ENCODE measurements at places on chromosomes 11 and 22. TPM values are rescaled to one million over a fixed set of nuclear protein-coding genes. Genes with fewer than 3 reads are reported as not detected.

POU2AF1 gene
- not detected for total RNA-seq

GRCh38 chr11:38182126-38182866 is 1584.3 kb upstream of the RAG2 start:
- DNase-seq: peak; percentile 13

GRCh38 chr11:19744130-19744529 is 31.5 kb downstream of the NAV2 start:
- DNase-seq: no peak

RTN4R gene
- 1.9 TPM for total RNA-seq

- DNase-seq: no peak
Measured at GRCh38 chr11:27187848-27188621, 147.4 kb downstream of the BBOX1 start.

- peak; percentile 72 for DNase-seq
Measured at GRCh38 chr11:123973816-123974215, 3.8 kb downstream of the OR10S1 start.

DNA sequence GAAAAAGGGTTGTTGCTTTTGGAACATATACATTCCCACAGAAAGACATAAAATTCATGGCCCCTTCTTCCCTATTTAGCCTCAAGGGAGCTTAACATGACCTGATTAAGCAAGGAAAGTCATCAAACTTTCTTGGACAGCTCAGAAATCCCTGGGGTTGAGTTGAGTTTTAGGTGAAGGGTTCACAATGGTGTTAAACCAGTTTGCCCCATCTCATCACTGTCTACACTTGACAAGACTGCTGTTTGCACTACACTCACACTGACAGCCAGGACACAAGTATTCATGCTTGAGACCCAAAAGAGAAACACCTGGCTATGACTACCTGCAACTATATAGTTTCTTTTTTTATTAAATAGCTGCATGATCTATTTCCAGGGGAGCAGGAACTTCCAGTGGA is 209.8 kb upstream of the TMEM45B start:
- no peak for DNase-seq

SERHL2 gene
- total RNA-seq: 1.2 TPM

DNA sequence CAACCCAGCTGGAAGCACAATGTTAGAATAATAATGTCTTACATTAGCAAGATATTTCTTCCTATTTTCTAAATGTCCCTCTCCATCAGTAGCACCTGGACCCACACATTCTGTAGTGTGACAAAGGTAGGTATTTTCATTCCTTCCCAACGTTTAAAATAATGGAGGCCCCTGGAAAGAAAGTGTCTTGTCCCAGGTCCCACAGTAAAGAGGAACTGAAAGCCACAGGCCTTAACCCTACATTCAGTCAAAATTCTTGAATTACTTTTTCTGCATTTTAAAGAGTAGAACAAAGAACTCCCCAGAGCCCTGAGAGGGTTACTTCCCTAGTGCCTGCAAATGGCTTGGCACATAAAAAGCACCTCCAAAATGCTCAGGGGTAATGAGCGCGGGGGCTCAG is 26.3 kb downstream of the OPCML start:
- DNase-seq: no peak

DNA sequence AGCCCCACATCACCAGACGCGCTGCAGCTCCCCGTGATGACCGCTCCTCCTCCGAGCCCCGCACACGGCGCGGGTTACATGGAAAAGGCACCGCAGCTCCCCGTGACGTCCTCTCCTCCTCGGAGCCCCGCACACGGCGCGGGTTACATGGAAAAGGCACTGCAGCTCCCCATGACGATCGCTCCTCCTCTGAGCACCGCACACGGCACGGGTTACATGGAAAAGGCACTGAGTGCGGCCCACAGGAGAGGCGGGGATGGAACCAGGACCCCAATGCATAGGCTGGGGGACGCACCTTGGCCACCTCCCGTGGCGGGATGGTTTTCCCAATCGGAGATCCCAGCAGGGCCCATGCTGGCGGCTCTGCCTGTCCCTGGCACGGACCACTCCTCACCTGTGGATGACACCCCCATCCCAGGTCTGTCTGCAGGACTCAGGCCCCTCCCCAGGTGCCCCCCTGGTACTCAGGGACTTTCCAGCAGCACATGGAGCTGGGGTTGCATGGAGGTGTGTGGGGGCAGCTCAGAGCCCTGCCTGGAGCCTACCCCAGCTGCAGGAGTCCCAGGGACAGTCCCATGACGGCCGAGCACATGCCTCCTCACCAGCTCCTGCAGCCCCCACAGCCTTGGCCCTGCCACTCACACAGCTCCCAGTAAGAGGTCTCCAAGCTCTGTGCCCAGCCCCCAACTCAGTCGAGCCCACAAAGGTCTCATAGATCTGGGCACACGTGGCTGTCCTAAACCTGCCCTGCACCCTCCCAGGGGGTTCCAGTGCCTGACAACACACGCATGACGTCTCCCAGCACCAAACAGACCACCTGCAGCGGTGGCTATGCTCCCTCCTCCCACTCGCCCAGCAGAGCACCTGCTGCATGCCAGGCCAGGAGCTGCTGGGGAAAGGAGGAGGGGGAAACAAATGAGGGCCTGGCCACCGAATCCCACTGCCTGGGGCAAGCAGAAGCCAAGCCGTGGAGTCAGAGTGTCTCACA is 166.6 kb downstream of the BRD1 start:
- DNase-seq: no peak

DNA sequence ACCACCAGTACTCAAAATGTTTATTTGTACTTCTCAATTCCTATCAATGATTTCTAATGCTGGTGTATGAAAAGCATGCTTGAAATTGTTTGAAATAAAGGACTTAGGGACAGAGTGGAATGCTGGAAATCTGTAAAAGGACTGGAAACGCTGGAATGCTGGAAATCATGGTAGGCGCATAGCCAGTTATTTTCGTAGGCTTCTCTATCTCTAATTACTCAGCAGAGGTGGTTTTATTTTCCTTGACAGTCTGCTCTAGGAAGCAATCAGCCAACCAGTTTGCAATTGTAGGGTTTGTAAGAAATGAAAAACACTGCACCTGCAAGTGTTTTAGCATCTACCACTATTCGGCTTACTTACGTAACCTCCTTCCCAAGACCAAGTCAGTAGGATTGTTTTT is 788 bp downstream of the LIN7C start:
- DNase-seq: peak; percentile 33
